ENCODE measurements at places on chromosomes 7 and 10.

GRCh38 chr10:123786896-123787295 is 104.7 kb downstream of the CPXM2 start:
- DNase-seq = no peak

DNA sequence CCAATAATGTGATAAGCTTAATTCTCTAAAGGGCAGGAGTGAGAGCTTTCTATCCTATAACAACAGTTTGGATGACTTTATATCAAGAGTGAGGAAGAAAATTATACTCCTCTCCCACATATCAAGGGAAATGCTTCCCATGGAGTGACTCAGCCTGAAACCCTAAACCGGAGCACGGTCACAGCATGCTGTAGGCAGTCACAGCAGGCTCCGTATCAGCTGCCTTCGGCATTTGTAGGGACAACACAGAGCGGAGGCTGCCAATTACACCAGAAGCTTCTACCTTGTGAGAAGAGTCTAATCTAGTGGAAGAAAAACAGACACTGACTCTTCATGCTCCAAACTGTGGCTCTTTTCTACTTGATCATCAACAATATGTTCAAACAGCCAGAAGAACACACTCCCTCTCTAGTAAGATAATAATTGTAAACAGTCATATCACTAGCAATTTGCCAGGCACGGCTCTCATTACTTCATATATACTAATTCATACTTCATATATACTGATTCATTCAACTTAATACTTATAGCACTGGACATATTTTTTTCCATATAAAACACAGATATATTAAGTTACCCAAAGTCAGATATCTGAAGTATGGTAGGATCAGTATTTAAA is 65.9 kb downstream of the DGKB start:
- no peak for DNase-seq

- DNase-seq = no peak
Measured at GRCh38 chr7:48097521-48098231, 8.6 kb downstream of the UPP1 start.

- DNase-seq = no peak
Measured at GRCh38 chr7:113000316-113001020, 86.2 kb downstream of the GPR85 start.

DNA sequence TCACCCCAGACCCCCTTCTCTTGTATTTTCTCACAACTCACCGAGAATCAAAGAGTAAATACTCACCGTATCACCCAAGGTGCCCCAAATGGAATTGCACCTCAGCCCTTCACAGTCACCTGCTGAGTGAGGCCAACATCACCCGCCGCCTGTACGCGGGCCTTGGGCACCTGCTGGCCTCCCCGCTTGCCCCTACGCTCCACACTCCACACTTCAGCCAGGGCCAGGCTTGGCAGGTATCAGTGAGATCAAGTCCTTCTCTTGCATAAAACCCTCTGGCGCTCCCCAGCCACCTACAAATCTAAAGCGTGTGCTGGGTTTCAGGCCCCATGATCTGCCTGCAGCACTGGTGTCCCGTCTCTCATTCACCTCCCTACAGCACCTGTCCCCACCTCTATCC is 300.6 kb downstream of the GFRA1 start:
- no peak for DNase-seq

- no peak for DNase-seq
Measured at GRCh38 chr10:97371696-97372095, 29.4 kb downstream of the RRP12 start.

DNA sequence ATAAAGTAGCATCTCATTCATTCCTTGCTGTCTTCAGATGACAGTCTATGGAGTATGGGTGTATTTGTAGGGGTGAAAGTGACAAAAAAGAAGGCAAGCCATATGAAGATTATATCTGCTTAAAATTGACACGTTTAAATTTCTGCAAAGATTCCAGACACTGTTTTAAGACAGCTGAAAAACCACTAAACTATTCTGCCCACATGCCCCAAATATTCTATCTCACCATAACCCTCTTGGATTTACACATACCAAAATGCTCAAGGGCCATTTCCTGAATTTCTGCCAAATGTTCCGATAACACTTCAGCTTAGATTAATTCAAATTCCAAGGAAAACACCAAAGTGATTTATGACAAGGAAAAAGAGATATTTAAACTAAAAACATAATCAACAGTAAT is 99.9 kb upstream of the IL6 start:
- DNase-seq = no peak

GRCh38 chr10:51156926-51157325 is 82.6 kb downstream of the PRKG1 start:
- no peak for DNase-seq

- DNase-seq = no peak
Measured at GRCh38 chr7:16071246-16071857, 350.0 kb downstream of the CRPPA start.

DNA sequence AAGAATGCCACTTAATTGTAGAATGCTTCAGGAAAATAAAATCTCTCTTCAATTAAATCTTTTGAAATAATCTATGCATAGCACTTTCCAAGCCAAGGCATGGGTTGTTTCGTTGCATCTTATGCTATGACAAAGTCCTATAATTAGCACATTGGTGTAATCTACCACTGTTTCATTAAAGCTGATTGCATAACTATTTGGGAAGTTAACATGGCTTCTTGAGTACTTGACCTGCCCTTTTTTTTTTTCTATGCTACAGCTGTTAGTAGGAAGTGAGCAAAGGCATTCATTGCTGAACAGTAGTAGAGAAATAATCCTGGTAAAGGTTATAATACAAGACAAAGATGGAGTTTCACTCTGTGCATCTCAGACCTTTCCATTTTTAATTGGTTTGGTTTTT is 557.2 kb upstream of the CELF2 start:
- DNase-seq = no peak
